NCI-H1417 treated with DMSO at 0.1 percent for 48 hours (cell line): ENCODE measurements at places on chromosomes 7 and 10.

- no peak for DNase-seq
Measured at GRCh38 chr7:30142710-30143109, 7.9 kb downstream of the MTURN start.

- no peak for DNase-seq
Measured at GRCh38 chr7:139994356-139994755, 68.4 kb downstream of the PARP12 start.

- DNase-seq: no peak
Measured at GRCh38 chr10:6108631-6109443, 20.0 kb downstream of the RBM17 start.

DNA sequence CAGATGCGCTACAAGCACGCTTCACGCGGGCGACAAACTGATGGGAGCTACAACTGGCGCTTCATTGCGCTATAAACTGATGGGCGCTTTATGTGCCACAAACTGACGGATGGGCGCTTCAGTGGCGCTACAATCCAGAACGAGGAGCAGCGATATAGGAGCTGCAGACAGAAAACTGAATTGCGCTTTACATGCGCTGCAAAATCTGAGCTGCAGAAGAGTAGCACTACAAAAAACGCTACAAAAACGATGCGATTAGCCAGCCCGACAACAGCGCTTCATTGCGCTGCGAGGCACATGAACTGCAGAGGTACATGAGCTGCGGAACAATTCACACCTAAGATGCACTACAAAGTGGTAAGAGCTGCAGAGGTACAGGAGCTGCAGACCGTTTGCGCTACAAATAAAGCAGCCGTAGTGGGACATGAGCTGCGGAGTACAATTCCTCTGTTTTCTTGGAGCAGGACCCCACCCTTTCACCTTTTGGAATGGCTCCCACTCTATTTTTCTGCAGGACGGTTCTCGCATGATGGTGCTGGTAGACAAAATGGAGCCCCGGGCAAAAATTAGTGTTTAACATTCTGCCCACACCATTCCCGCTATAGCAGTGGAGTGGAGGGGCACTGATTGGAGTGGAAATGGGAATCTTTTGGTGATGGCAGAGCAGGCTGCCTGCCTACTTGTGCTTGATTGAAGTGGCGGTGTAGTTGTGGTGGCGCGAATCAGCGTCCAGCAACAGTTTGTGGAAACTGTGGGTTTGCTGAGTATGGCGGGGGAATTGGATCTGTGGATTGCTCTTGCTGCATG is 1.2 kb upstream of the SGCE start:
- DNase-seq: no peak

GRCh38 chr10:132630156-132630555 is 92.6 kb downstream of the INPP5A start:
- DNase-seq: no peak

- no peak for DNase-seq
Measured at GRCh38 chr10:7170626-7171322, 240.1 kb downstream of the SFMBT2 start.

- DNase-seq: no peak
Measured at GRCh38 chr7:135262623-135263320, 29.1 kb downstream of the STRA8 start.

DNA sequence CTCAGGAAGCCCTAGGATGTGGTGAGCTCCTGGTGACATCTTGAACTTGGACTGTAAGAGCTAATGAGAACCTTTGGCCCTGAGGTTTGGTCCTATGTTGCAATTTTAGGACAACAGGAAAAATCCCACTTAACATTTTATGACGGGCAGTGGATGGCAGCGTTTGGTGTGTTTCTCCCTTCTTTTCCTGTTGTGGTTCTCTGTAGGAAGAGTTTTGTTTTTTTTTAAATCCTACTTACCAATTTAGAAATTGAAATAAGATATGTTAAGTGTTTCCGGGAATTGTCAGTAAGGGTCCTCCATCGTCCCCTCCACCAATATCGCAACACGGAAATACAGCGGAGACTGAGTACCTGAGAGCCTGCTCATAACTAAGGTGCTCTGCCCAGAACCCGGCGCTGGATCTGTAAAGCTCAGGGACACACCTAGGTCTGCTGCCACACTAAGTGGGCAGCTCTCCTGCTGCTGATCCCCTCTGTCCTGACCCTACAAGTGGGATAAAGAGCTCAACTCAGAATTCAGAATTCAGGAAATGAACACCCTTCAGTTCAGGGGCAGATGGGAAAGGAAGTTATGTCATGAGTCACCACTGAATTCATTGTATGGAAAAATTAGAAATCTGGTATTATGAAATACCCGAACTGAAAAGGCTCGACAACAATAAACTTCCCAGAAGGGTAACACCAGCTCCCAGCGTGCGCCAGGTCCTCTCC is 9.1 kb upstream of the PROSER2 start:
- no peak for DNase-seq

GRCh38 chr7:70739646-70740210 is 392.2 kb upstream of the GALNT17 start:
- no peak for DNase-seq

DNA sequence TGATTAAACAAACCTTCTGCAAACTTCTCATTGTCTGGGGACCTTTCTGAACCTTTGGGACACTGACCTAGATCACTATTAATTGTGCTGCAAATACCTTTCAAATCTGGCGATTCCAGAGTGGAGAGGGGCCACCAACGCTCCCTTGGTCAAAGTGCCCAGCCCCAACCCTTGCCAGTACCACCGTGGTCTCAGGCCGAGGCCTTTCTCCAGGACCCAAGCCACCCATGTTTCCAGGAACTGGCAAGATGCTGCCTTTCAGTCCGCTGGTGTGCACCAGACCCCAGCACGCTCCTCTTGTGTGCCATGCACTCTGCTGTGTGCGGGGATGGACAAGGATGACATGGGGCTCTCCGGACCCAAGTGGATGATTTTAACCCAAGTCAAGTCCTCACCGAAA is 91.1 kb upstream of the MGMT start:
- DNase-seq: no peak

DNA sequence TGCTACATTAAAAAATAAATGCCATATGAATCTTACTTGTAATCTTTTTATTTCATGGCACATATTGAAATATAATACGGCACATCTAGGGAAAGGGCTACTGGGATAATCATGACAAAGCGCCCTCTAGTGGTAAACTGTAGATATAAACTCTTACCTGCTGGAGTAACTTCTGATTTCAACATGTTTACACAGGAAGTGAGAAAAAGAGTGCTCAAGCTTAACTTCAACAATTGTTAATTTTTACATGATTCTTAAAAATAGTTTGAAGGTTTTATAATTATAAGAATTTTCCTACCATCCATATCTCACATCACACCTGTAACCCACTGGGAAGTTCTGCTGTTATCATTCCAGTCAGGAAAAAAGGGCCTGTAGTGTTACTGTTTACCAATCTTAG is 2.0 kb upstream of the HEPACAM2 start:
- peak; percentile 80 for DNase-seq

DNA sequence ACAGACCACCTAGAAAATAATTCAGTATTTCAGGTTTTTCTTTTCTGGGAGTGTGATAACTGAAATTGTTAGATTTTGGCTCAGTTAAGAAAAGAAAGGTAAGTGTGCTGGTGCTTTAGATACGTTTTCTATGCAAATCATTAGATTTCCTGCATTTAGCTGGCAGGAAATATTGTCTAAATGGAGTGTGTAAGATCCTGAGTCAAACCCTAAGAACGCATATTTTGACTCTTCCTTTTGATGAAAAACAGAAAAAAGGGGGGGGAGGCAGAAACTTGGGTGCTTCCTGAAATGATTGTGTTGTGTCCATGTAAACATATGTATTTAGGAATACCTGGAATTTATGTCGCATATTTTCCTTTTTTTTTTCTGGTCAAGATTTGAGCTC is 1.2 kb downstream of the GRK5 start:
- no peak for DNase-seq

DNA sequence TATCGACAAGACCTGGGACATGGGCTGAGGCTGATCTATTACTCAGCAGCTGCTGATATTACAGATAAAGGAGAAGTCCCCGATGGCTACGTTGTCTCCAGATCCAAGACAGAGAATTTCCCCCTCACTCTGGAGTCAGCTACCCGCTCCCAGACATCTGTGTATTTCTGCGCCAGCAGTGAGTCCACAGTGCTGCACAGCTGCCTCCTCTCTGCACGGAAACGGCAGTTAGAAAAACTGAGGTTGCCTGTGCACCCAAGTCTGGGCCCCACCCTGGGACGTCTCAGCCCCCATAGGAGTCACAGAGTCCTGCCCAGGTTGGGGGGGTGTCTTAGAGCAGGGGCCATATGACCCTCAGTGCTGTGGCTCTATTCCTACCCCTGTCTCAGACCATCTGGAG is 167.4 kb upstream of the PRSS58 start:
- no peak for DNase-seq

DNA sequence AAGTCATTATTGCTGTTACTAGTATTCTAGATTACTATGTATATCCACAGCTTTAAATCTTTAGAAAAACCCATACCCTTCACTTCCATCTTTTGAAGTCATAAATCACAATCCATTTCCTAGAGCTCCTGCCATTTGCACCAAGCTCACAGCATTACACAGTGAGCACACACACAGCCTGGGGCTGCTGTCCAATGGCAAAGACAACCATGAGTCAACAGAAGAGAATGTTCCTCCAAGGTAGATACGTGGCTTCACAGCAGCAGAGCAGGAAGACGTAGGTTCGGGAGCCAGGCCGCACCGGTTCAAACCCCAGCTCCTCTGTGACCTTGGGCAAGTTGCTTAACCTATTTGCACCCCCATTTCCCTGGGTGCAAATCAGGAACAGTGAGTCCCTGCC is 234.6 kb downstream of the DIP2C start:
- no peak for DNase-seq

DNA sequence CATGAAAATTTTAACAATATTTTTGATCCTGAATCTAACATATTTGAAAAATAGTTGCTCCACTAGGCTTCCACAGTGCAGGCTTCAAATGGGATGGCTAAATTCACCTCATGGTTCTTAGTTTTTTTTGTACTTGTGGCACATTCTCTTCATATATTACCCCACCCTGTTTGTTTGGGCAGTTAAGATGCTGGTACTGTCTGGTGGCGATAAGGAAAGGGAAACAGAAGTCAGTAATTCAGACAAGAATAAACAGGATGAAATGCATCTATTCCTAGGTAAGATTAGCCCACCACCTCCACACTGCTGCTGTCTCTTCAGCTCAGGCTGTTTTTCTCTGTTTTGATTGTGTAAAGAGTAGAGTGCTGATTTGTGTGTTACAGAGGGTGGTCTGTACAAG is 44.2 kb downstream of the GLRX3 start:
- DNase-seq: no peak

GRCh38 chr7:80794631-80795573 is 123.9 kb downstream of the SEMA3C start:
- DNase-seq: no peak

DNA sequence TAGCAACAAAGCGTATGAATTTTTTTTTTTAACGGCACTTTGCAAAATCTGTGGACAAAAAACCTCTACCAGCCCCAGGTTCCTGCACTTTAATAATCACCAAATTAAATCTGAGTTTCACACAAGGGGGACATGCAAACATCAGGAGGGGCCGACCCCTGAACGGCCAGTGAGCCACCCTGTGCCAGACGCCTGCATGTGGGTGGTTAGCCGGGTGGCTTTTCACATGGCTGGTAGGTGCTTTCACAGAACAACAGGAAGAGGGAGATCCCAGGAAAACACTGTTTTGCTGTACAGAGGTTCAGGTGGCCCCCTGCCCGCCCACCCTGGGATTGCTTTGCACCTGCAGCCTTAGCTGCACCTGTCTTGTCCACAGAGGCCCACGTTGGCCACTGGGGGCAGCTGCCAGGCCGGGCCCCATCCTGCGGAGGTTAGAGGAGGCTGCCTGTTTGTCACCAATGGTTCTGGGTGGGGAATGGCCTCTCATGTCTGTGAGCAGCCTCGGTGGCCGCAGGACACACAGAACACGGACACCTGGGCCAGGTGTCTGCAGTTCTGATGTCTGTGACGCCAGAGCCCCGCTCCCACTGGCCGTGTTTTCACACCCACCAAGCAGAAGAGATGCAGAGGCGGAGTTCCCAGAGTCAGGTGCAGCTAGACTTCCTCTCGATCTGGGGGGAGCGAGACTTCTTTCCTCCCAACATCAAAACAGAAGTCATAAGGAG is 107.7 kb downstream of the FAM53B start:
- no peak for DNase-seq

GRCh38 chr10:15436696-15437095 is 65.6 kb upstream of the FAM171A1 start:
- no peak for DNase-seq

GRCh38 chr7:83130623-83131545 is 31.8 kb downstream of the PCLO start:
- DNase-seq: peak; percentile 46

DNA sequence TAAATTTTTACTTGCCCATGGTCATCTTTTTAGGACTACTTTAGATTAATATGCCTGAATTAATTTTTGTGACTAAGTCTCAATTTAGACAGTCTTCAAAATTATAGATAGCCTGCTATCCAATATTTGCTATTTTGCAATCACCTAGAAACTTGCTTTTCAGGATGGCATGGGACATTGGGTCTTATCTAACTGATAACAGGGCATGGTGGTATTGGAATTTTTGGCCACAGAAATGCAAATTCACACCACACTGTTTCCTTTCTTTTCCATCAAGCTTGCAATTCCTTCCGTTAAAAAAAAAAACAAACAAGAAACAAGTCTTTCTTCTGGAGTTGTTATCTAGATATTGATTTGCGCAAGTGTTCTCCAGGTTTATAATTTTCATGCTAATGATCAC is 8.8 kb downstream of the ARL5B start:
- DNase-seq: no peak

GRCh38 chr7:95874129-95874528 is 101.8 kb downstream of the DYNC1I1 start:
- no peak for DNase-seq

DNA sequence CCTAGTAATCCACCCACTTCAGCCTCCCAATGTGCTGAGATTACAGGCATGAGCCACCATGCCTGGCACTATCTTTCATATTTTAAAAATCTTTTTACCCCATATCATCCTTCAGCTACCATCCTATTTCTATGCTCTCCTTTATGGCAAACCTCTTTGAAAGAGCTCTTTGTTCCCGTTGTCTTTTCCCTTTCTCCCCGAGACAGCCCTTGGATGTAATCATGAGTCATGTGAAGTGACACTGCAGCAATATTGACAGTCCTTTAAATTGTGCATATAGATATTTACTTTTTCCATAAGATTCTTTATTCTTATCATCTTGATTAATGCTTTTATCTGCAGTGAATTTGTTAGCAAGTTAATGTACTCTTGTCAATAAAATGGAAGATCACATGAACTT is 286.6 kb downstream of the ANKRD7 start:
- DNase-seq: no peak

DNA sequence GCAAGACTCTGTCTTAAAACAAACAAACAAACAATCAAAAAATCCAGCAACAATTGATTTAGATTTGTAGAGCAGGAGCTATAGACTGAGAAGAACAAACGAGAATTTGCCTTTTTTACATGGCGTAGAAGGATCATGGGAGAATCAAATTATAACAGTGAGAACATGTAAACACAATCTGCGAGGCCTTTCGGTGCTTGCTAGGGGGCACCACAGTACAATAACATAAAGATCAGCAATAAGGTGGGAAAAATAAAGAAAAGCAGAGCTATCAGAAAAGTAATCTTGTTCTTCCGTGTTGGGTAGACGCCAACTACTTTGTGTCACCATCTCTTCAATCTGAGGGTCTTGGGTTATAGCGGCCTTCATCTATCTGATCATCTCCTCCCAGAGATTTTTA is 82.2 kb downstream of the NOD1 start:
- no peak for DNase-seq
